T-helper 1 cell treated with Interleukin-12 subunit alpha and Interleukin-12 subunit beta and Interleukin-4 antibody, amounts not matched to agents 30 ng/mL and 1 ng/mL, for 36 hours (primary cell): ENCODE measurements at places on chromosomes 1 and 21. TPM values are rescaled to one million over a fixed set of nuclear protein-coding genes. Genes with fewer than 3 reads are reported as not detected.

ERICH3 gene
- not detected in 2 replicates for total RNA-seq

C1QC gene
- not detected in 2 replicates for total RNA-seq

RGS5 gene
- total RNA-seq: 1.2 and 1.3 TPM in 2 replicates

UBIAD1 gene
- 27.5 and 28.6 TPM in 2 replicates for total RNA-seq

KPRP gene
- total RNA-seq: not detected in 2 replicates

KRTAP13-2 gene
- total RNA-seq: not detected in 2 replicates
